ENCODE measurements at places on chromosomes 7 and 10.

GRCh38 chr7:129719980-129720732, 108.6 kb downstream of the NRF1 start:
- DNase-seq, result no peak

DNA sequence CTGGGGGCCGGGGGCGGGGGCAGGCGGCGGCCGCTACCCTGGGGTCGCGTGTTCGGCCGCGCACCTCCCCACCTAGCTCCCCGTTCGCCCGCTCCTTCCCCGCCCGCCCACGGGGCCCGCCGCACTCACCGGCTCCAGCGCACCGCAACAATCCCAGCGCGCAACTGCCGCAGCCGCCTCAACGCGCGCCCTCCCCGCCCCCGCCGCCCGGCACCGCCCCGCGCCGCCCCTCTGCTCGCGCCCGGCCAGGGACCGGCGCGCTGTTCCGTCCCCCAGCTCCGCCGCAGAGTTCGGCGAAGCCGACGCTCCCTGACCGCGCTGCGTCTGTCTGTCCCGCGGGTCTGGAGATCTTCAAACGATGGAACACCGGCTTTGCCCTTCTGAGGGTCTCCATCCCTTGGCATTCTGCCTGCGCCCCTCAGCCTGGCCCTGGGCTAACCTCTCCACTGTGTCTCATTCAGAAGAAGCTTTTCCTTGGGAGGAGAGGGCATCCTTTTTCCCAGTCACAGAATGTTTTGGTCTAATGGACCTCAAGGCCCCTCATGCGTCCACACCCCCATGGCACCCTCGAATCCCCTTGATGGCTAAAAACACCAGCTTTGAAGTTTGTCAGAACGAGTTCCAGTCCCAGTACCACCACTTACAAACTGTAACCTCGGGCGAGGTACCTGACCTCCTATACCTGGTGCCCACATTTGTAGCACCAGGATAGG, at the start of gene NT5C2:
NT5C2 (minus strand) TSS at position 166 of the 713 bp plus-strand sequence. CDS start 18,314 bp downstream, outside the sequence.
- peak; percentile 45 for DNase-seq

DNA sequence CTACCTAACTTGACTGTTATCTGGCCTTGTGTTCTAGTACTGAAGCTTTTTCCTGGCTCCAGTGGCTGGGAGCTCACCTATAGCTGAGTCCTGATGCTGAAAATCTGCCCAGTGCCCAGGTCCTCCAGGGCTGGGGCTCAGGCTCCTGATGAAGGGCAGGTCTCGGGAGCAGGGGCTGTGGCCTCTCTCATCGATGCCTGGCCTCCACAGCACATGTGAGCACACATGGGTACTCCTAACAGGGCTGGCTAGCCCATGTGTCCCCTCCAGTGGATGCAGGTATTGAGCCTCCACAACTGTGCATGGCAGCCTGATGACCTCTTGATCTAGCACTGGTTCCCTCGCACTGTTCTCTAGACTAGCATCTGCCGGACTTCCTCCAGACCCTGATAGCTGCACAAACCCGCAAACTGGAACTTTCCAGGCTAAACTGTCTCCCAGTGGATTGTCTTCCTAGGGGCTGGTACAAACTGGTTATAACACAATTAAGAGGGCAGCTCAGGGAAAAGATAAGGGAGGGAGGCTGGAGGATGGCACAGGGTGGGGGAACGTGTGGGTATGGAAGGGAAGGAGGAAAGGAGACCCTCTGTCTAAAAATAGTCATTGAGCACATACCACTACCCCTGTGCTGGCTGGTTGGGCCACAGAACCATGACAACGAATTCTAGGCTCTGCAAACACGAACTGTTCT, 35.1 kb downstream of the PLAC9 start:
- DNase-seq, result no peak

- DNase-seq, result no peak
These were observed 27.1 kb downstream of the OGDH start for GRCh38 chr7:44633254-44634186.

DNA sequence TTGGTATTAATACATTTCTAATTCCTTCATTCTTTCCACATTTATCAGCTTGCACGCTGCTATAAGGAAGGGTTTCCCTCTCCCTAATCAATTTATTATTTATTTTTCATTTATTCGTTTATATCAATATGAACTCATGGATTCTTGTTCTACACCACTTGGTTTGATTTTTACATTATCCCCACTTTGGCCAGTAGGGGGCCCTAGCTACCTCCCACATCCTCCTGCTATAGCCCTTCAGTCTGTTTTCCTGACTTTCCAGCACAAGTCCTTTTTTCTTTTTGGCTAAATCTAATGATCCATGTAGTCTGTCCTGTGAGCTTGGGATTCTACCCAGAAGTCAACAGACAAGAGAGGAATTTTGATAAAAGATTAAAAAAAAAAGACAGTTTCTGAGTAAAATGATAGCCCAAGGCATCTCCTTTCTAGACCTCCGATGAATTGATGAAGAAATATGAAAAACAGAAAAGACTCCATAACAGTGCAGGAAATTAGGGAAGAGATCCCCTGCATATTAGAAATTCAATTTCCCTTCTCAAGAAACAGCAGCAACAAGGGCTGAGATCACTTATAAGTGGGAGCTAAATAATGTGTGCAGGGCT, 47.7 kb downstream of the LYZL2 start:
- DNase-seq, result no peak

DNA sequence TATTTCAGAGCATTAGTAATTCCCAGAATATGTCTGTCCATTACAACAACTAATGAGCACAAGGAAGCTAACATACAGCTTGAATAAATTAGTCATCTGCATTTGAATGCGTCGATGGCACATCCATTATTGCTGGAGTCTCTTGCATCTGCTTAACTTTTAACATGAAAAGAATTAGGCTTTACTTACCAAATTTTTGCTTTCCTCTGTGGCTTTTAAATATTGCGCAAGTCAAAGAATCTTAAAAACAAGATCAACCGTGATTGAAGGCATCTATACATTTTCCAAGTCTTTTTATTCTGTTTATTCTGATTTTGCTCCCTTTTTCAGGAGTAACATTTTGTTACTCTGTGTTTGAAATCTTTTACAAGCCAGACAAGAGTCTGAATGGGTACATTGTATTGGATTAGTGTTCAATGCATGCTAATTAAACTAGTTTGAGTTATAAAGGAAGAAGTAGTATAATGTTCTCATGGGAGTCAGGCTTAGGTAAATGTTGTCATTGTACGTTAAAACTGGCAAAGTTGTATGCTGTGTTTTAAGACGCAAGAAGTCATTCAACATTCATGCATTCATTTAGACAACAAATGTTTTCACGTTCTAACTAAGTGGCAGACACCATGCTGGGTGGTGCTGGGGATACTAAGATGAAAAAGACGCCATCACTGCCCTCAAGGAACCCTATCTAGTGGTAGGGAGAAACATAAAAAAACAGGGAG, 4.0 kb upstream of the CACNB2 start:
- no peak for DNase-seq

DNA sequence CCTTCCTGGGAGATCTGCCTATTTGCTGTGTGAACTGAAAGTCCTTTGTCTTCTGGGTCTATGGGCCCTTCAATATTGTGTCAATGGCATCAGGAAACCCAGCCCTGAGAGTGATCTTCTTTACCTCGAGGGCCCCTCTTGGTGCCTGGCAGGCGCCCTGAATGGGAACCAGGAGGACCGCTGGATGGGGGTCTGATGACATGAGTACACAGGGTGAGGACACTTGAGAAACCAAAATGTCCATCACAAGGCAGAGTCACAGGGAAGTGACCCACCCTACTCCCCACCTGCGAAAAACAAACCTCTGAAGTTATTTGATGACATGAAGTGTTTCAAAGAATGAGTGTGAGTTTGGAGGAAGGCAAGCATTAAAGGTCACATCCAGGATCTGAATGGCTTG, 17.3 kb downstream of the SFTPA1 start:
- DNase-seq, result no peak

DNA sequence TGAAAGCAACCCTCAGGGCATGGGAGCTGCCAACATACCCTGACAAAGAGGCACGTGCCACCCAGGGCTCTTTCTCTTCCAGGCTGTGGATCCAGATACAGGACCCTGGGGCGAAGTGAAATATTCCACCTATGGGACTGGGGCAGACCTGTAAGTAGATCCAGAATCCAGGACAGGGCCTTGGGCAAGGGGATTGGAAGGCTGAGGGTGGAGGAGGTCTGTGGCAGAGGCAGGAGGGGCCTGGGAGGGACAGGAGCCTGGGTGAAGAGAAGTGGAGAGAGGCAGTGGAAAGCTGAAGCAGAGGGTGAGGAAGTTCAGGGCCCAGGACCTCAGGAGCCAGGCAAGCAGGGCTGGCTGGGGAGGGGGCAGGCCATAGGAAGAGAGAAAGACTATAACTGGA, 13.8 kb downstream of the LRIT2 start:
- DNase-seq, result no peak
